ENCODE measurements at places on chromosomes 1 and 21. TPM values are rescaled to one million over a fixed set of nuclear protein-coding genes. Genes with fewer than 3 reads are reported as not detected.
A peak's percentile ranks its signal among the peaks of the same experiment; 100 is the strongest.

Gene MSH4
- 0.34 TPM for total RNA-seq

Gene MFSD2A
- 6.3 TPM for total RNA-seq

Gene C4BPA
- not detected for total RNA-seq

Gene GIPC2
- 2.1 TPM for total RNA-seq

Gene HAO2
- not detected for total RNA-seq

Gene GBP1
- not detected for total RNA-seq

Gene NCMAP
- total RNA-seq: 0.42 TPM

Gene CYYR1
- total RNA-seq: 11.3 TPM

Gene TDRD5
- 0.52 TPM for total RNA-seq

Gene MATN1
- not detected for total RNA-seq

Gene LAMB3
- total RNA-seq: 0.53 TPM

- no peaks in the 10 kb centered on the region for H3K27me3 ChIP-seq
- DNase-seq: peak; percentile 45
- H3K4me3 ChIP-seq: no peak overlapping the region
- H3K4me1 ChIP-seq: no peaks in the 10 kb centered on the region
- no peaks in the 10 kb centered on the region for H3K36me3 ChIP-seq
Measured at GRCh38 chr1:190373705-190374336, 103.8 kb downstream of the BRINP3 start.

DNA sequence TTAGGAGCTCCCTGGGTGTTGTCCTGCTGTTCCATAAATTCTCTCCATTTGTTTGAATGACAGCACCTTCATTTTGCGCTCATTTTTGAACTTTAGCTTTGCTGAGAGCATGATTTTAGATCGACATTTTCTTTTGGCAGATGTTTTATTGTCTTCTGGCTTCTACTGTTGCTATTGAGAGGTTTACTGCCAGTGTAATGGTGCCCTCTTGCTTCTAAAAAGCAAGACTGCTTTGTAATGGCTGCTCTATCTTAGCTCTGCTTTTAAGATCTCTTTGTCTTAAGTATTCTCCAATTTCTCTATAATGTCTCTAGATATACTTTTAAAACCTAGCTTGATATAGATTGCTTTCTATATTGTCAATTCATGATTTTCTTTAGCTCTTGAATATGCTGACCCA lies 27.8 kb downstream of the THEM4 start:
- no peaks in the 10 kb centered on the region for H3K4me1 ChIP-seq
- no peak overlapping the region for H3K27ac ChIP-seq
- no peak for DNase-seq
- H3K4me3 ChIP-seq: no peak overlapping the region
- no peaks in the 10 kb centered on the region for H3K36me3 ChIP-seq

DNA sequence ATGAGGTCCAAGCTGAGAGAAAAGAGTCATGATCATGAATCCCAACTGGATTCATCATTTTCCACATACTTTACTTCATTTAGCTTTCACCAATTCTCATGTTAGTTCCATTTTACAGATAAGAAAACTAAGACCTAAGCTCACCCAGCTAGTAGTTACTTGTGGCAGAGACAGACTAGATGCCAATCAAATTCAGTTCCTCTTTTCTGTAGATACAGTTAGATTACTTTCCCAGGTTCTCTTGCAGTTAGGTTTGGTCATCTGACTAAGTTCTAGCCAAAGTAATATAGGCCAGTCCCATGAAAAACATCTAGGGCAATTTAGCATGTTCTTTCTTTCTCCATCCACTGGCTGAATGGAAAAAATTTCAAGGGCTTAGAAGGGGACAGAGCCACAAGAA lies 8.9 kb upstream of the KCND3 start:
- H3K36me3 ChIP-seq: no peaks in the 10 kb centered on the region
- no peak for DNase-seq
- H3K27ac ChIP-seq: no peak overlapping the region
- H3K27me3 ChIP-seq: peaks cover 100% of the 10 kb centered on the region
- no peak overlapping the region for H3K4me3 ChIP-seq

DNA sequence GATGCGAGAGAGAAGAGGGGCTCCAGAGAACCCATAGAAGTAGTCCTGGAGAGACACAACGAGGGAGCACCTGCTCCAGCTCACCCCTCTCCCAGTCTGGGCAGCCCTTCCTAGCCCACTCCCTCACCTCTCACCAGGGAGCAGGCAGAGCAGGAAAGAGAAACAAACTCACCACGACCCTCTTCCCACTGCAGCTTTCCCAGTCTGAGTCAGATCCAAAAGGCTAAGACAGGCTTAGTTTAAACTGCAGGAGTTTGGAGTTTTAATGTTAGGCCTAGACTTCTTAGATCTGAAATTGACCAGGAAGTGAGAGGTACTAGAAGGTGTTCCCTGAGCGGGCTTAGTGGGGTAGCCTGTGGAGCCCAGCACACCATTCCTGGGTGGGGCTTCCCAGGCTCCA lies 29.6 kb downstream of the SLC1A7 start:
- no peak overlapping the region for H3K4me3 ChIP-seq
- no peaks in the 10 kb centered on the region for H3K36me3 ChIP-seq
- peaks cover 33% of the 10 kb centered on the region for H3K4me1 ChIP-seq
- no peak overlapping the region for H3K27ac ChIP-seq

- H3K4me1 ChIP-seq: no peaks in the 10 kb centered on the region
- no peaks in the 10 kb centered on the region for H3K36me3 ChIP-seq
- H3K27ac ChIP-seq: no peak overlapping the region
- H3K27me3 ChIP-seq: no peaks in the 10 kb centered on the region
Measured at GRCh38 chr1:71324671-71325267, 243.9 kb upstream of the ZRANB2 start.

- no peaks in the 10 kb centered on the region for H3K36me3 ChIP-seq
- peaks cover 6% of the 10 kb centered on the region for H3K4me1 ChIP-seq
- no peaks in the 10 kb centered on the region for H3K27me3 ChIP-seq
Measured at GRCh38 chr1:186762653-186763052, 66.1 kb upstream of the PLA2G4A start.

- H3K27me3 ChIP-seq: no peaks in the 10 kb centered on the region
- H3K27ac ChIP-seq: peak overlapping the region; percentile 83
- H3K4me1 ChIP-seq: no peaks in the 10 kb centered on the region
- H3K36me3 ChIP-seq: peaks cover 10% of the 10 kb centered on the region
Measured at GRCh38 chr1:147243228-147243685, 773 bp downstream of the CHD1L start.

DNA sequence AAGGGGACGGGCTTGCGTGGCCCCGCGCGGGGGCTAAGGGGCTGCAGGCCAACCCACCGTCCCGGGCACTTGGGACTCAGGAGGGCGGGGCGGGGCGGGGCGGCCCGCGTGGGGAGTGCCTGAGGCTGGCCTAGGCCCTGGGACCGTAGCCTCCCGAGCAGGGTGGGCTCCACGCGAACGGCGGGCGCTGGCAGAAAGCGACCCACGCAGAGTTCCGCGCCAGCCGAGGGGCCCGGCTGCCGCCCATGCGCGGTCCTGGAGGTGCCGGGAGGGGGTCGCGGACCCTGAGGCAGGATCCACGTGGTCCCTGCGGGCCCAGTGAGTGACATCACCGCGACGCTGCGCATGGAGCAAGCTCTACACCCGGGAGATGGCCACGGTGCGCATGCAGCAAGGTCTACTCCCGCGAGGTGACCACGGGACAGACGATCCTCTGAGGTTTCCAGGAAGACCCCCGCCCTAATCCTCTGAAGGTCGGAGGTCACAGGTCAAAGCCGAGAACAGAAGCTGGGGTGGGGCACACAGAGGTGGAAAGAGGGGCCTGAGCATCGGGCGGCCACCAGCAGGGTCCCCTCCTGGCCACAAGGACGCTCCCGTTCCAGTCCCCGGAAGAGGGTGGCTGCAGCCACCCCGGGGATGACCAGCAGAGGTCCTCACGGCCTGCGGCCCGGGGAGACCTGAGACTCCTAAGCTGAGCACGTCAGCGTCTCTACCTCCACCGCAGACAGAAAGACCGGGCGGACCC lies 13.5 kb upstream of the SLC19A1 start:
- DNase-seq: peak; percentile 96
- H3K27me3 ChIP-seq: no peaks in the 10 kb centered on the region
- H3K27ac ChIP-seq: peak overlapping the region; percentile 49
- peak overlapping the region; percentile 76 for H3K4me3 ChIP-seq
- H3K36me3 ChIP-seq: no peaks in the 10 kb centered on the region

DNA sequence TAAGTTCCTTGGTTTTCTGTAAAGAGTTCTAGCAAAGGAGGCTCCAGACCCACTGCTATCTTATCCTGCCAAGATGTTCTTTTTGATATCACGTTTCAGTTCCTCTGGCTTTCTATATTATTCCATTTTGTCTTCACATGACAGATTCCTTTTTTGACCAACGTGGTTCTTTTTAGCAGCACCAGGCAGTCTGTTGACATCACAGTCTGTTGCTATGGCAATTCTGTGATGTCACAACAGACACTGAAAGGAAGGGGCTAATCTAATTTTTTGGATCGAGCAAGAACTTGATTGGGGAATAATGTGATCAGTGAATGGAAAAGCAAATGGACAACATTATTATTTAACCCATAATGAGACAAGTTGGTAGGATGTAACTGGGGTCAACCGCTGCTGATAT lies 64.5 kb upstream of the GOLT1A start:
- DNase-seq: no peak
- no peak overlapping the region for H3K4me3 ChIP-seq
- peaks cover 14% of the 10 kb centered on the region for H3K36me3 ChIP-seq
- no peaks in the 10 kb centered on the region for H3K27me3 ChIP-seq
- peaks cover 18% of the 10 kb centered on the region for H3K4me1 ChIP-seq

- no peaks in the 10 kb centered on the region for H3K4me1 ChIP-seq
- DNase-seq: no peak
- no peak overlapping the region for H3K27ac ChIP-seq
- H3K36me3 ChIP-seq: no peaks in the 10 kb centered on the region
Measured at GRCh38 chr1:1187938-1188337, 14.3 kb downstream of the TTLL10 start.

DNA sequence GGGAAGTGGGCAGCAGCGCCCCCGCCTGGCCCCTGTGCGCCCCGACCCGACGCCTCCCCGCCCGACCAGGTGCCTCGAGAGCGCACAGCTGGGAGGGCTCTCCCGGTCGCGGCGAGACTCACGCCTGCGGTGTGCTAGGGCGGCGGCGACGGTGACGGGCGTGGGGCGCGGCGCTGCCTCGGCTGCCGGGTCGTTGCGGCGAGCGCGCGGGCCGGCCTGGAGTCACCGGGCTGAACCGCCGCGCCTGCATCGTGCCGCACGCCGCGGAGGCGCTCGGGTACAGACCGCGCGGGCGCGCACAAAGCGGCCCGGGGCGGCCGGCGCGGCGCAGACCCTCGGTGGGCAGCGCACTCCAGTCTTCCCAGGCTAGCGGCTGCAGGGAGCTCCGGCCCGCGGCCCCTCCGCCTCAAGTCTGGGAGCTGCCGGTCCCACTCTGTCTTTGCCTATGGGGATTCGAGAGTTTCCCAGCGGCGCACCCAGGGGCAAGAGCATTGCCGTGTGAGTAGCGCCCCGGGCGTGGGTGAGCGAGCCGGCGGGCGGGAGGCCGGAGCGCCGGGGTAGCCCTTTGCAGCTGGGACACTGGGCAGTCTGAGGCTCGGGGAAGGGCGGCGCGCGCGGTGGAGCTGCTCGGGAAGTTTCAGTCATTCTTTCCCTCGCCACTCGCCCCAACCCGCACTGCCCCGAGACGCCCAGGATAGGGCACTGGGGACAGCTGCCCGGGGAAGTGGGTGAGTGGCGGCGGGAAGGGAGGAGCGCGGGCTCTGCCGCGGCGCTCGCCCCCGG lies at the start of gene SLC35F3:
Gene SLC35F3 (plus strand): TSS at position 44 of the 783 bp plus-strand sequence.
- H3K27me3 ChIP-seq: peaks cover 55% of the 10 kb centered on the region
- peak; percentile 93 for DNase-seq
- no peak within 1 kb of the TSS for H3K27ac ChIP-seq

- H3K4me3 ChIP-seq: no peak overlapping the region
- no peaks in the 10 kb centered on the region for H3K4me1 ChIP-seq
- DNase-seq: no peak
- no peaks in the 10 kb centered on the region for H3K27me3 ChIP-seq
- no peaks in the 10 kb centered on the region for H3K36me3 ChIP-seq
Measured at GRCh38 chr1:204571128-204571527, 54.9 kb downstream of the MDM4 start.

DNA sequence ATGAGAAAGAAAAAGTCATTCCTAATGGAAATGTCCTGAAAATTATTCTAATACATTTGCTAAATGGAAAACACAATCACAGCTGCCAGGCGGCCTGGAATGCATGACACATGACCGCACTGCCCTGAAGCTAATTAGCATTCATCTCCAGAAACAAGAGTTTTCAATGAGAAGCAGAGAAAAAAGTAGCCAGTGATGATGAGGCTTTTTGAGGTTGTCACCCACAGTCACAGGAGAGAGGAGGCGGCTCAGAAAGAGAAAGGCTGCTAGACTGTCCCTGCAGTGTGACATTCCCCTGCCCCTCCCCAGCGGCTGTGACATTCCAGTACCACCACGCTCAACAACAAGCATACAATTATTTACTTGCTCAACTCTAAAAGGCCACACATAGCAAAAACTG lies 122.9 kb upstream of the KRTAP19-8 start:
- H3K27me3 ChIP-seq: no peaks in the 10 kb centered on the region
- peak overlapping the region; percentile 78 for H3K4me3 ChIP-seq
- peak overlapping the region; percentile 92 for H3K27ac ChIP-seq
- peaks cover 14% of the 10 kb centered on the region for H3K4me1 ChIP-seq
- DNase-seq: peak; percentile 91

DNA sequence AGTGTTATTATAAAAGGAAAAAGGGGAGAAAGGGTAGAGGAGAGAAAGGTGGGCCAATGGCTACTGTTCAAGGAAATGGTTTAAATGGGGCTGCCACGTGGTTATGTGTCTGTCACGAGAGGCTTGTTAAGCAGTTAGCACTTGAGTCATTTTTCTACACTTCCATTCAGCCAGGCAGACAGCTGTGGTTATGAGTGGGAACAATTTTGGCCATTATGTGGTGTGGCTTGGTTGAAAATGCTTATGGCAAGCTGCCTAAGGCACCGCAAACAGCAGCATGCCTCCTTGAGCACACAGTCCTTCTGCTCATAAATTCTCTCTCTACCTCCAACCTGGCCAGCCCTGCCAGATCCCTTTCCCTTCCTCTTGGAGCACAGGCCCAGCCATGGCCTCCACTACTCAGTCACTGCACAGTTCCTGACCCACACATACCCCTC lies 3.2 kb upstream of the SRM start:
- no peaks in the 10 kb centered on the region for H3K27me3 ChIP-seq
- no peak for DNase-seq
- H3K4me3 ChIP-seq: no peak overlapping the region
- no peak overlapping the region for H3K27ac ChIP-seq
- peaks cover 59% of the 10 kb centered on the region for H3K36me3 ChIP-seq

DNA sequence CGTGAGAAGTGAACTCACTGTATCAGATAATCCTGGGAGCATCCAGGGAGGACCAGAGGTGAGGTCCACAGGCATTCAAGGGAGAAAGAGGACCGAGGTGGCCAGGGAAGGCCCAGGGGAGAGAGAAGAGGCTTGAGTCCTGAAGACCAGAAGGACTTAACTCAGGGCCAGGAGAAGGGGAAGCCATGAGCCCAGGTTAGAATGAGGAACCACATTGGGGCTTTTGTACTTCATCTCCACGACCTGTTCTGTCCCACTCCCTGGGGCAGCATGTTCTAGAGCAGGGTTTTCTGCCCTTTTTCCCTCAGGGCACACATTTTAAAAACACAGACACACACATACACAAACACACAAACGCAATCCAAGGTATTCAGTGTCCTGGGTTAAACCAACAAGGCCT lies 8.4 kb downstream of the LGR6 start:
- no peaks in the 10 kb centered on the region for H3K36me3 ChIP-seq
- no peak for DNase-seq
- no peaks in the 10 kb centered on the region for H3K4me1 ChIP-seq

- H3K27ac ChIP-seq: no peak overlapping the region
- H3K4me1 ChIP-seq: no peaks in the 10 kb centered on the region
- no peaks in the 10 kb centered on the region for H3K36me3 ChIP-seq
- no peak for DNase-seq
- no peaks in the 10 kb centered on the region for H3K27me3 ChIP-seq
Measured at GRCh38 chr21:43597052-43597451, 62.2 kb downstream of the HSF2BP start.

- H3K4me1 ChIP-seq: no peaks in the 10 kb centered on the region
- no peaks in the 10 kb centered on the region for H3K36me3 ChIP-seq
- DNase-seq: no peak
- H3K27ac ChIP-seq: no peak overlapping the region
Measured at GRCh38 chr1:56336982-56337381, 242.4 kb downstream of the PLPP3 start.
